Activated CD4-positive, alpha-beta T cell treated with anti-CD3 and anti-CD28 coated beads, Interleukin-2, amount 10 ng/mL, durations not matched to agents 7 days and 5 days (primary cell): ENCODE measurements at places on chromosomes 12 and 14. TPM values are rescaled to one million over a fixed set of nuclear protein-coding genes. Genes with fewer than 3 reads are reported as not detected.

- no peak for DNase-seq
Measured at GRCh38 chr14:23409966-23410635, 2.0 kb upstream of the MYH6 start.

- no peak for DNase-seq
Measured at GRCh38 chr12:89347325-89347829, 4.9 kb downstream of the DUSP6 start.

DNA sequence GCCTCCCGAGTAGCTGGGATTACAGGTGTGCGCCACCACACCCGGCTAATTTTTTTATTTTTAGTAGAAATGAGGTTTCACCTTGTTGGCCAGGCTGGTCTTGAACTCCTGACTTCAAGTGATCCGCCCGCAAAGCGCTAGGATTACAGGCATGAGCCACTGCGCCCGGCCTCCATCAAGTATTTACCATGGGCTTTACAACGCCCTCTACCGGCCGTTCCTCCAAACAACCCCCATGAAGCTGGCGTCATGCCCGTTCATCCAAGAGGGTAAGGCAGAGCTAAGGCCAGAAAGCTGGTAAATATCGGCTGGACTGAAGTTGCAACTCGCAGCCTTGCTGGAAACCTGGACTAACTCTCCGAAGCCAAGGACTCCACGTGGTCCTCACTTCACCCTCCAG is 41.6 kb downstream of the RNF34 start:
- no peak for DNase-seq

The RFLNA gene
- not detected for total RNA-seq

The RDH5 gene
- total RNA-seq, result 25.8 TPM

The LTBR gene
- total RNA-seq, result not detected

DNA sequence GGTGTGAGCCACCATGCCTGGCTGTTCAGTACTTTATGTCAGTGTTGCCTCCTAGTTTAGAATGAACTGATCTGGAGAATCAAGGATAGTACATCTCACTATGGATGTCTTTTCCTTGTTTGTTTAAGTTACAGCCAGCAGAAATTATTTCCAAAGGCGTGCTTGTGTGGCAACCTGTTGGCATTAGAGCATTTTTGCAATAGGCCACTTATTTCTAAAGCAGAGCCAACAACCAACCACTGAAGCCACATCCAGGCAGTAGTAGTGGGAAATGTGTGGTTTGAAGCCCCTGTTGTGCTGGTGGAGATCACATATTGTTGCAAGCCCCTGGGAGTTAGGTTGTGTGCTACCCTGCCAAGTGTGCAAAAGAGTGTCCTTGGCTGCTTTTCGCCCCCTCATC is 3.7 kb downstream of the ANO6 start:
- DNase-seq, result no peak
